GM23338 (cell line): ENCODE measurements at places on chromosomes 3 and 15.

DNA sequence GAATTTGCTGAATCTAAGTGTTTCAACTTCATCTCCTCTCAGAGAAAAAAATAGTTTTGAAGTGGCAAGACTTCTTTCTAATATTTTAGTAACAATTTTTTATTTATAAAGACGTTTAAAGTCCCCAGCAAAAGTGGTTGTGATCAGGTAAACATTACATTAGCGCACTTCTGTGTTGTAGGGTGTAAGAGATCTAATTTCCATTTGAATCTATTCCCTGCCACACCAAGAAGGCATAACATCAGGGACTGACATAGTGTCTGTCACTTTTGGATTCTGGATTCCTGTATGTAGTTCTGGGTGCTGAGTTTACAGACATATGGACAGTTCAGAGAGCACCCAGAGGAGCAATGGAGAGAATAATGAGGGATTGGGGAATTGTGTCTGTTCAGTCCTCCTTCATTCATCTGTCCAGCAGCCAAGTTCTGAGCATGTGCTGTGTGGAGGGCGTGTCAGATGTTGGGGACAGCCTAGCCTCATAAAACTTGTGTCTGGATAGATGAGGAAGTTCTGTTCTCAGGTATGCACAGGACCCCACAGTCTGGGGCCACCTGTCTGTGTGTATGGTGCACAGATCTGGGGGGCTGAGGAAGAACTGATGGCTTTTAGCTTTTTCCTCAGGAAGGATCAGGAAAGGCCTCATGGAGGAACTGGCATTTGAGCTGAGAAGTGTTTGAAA is 65.6 kb downstream of the MAP2K5 start:
- no peak for DNase-seq

GRCh38 chr3:66923969-66924368 is 74.1 kb upstream of the KBTBD8 start:
- DNase-seq: no peak

DNA sequence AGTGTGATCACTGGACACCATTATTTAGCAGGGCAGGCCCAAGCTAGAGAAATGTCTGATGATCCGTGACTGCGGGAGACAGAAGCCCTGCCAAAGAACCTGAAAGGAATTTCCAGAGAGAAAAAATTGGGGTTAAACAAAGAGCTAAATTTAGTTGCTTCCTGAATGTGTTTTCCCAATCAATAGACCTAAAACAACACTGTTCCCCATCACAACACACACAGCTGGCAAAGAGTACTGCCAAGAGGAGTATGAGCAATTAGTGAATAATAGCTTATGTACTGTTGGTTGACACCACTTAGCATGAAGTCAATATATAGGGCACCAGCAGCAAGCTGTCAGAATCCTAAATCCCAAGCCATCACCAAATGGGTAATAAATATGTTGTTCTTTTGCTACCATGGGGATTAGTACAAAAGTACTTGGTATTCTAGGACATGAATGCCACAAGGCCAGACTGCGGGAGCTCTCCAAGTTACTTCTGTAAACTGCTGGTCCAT is 35.7 kb downstream of the CLK3 start:
- DNase-seq: no peak

GRCh38 chr3:107001635-107002034 is 375.6 kb upstream of the CCDC54 start:
- DNase-seq: no peak

DNA sequence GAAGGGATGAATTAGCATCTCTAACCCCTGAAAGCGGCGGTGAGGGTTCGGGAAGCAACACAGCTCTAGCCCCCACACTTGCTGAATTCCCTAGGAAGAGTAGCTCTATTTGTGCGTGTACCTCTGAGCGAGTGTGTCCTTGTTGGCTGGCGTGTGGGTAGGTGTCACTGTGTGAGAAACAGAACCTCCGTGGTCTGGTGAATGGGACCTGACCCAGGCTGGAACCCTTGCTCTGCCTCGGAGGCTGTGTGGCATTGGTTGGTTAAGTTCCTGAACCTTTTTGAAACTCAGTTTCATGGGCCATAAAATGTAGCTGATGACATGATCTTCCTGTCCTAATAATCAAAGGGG is 414 bp upstream of the TMEM115 start:
- no peak for DNase-seq

- no peak for DNase-seq
Observed at GRCh38 chr3:98890965-98891910, 10.3 kb downstream of the DCBLD2 start.

- no peak for DNase-seq
Observed at GRCh38 chr3:47057212-47057671, 77.8 kb downstream of the NBEAL2 start.

- DNase-seq: no peak
Observed at GRCh38 chr3:186340204-186340603, 21.8 kb downstream of the DGKG start.

- DNase-seq: no peak
Observed at GRCh38 chr3:45779746-45780735, 16.3 kb downstream of the SLC6A20 start.
